Kidney (tissue), 22 donors: ENCODE measurements at places on chromosomes 3 and 15.

DNA sequence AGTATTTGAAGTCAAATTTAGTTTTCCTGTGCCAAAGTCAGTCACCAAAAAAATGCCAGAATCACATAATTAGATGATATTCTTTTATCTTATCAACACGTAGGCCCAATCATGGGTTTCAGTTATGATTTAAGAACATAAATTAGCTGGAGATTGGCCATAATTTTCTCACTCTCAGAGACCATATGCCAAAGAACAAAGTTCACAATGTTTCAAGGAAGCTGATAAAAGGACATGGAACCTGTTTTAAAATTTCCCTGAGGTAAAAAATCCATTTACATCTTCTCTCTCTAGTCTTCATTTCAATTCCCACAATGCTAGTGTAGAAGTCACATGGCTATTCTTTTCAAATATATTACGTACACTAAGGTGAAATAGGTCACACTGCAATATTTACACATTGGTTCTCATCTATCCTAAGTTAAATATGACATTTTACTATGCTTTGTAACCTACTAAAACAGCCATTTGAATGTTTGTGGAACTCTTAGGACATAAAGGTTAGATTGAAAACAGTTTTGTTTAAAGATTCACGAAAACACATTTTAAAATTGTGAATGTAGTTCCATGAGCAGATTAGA is 42.7 kb upstream of the DCUN1D1 start:
- no peak for DNase-seq
- H3K4me1 ChIP-seq = no peaks in the 10 kb centered on the region
- H3K4me3 ChIP-seq = no peak overlapping the region
- peaks cover 12% of the 10 kb centered on the region for H3K36me3 ChIP-seq

- peaks cover 5% of the 10 kb centered on the region for H3K4me1 ChIP-seq
- H3K27ac ChIP-seq = no peak overlapping the region
- H3K27me3 ChIP-seq = peaks cover 6% of the 10 kb centered on the region
These were observed 1.1 kb upstream of the EPHA6 start for GRCh38 chr3:96813134-96813819.

- DNase-seq = no peak
- no peak overlapping the region for H3K27ac ChIP-seq
- peaks cover 2% of the 10 kb centered on the region for H3K4me1 ChIP-seq
These were observed 92.3 kb downstream of the MAGI1 start for GRCh38 chr3:65946438-65946837.

DNA sequence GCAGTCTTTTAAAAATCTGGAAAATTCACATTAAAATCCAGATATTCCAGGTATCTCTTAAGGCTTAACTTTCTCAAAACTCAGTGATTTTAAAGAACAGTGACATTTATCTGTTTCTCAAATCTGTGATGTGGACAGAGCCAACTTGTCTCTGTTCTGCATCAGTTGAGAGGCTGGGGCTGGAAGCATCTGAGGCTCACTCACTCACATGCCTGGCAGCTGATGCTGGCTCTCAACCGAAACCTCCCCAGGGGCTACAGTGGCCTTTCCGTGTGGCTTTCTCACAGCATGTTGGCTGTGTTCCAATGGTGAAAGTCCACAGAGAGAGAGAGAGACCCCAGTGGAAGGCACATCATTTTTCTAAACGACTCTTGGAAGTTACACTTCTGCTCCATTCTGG is 53.5 kb downstream of the CEMIP start:
- no peaks in the 10 kb centered on the region for H3K4me1 ChIP-seq
- no peak overlapping the region for H3K27ac ChIP-seq
- H3K27me3 ChIP-seq = no peaks in the 10 kb centered on the region
- peak; percentile 68 for DNase-seq

- H3K4me1 ChIP-seq = peaks cover 12% of the 10 kb centered on the region
- peak within 1 kb of the TSS; percentile 56 for H3K27ac ChIP-seq
- H3K27me3 ChIP-seq = no peaks in the 10 kb centered on the region
These were observed at the start of the genes LRRC34 and LRRIQ4 for GRCh38 chr3:169812332-169813235. LRRC34 (minus strand) TSS chr3:169812904; CDS start chr3:169812548, 356 bp downstream. LRRIQ4 (plus strand) TSS chr3:169812870; CDS start chr3:169821922, 9,052 bp downstream.

GRCh38 chr3:52230461-52230860 is 5.0 kb upstream of the TLR9 start:
- H3K27ac ChIP-seq = no peak overlapping the region
- peaks cover 19% of the 10 kb centered on the region for H3K36me3 ChIP-seq
- H3K4me3 ChIP-seq = no peak overlapping the region
- no peaks in the 10 kb centered on the region for H3K27me3 ChIP-seq

DNA sequence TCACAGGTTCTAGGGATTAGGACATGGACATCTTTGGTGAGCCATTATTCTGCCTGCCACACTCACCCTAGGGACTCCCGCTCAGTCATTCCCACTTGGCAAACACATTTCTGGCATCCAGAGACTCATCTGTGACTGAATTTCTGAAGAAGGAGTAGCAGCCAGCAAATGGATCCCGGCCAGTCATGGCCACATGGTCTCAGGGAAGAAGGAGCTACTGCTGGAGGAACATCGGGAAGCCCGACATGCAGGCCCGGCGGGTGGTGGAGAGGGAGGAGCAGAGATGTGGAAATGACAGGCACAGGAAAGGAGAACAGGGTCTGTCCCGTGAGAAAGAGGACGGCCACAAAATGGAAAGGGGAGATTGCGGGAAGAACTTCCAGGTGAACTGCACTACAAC is 65.4 kb downstream of the SEMA5B start:
- H3K27ac ChIP-seq = no peak overlapping the region
- H3K36me3 ChIP-seq = no peaks in the 10 kb centered on the region
- H3K27me3 ChIP-seq = no peaks in the 10 kb centered on the region
- no peak overlapping the region for H3K4me3 ChIP-seq

DNA sequence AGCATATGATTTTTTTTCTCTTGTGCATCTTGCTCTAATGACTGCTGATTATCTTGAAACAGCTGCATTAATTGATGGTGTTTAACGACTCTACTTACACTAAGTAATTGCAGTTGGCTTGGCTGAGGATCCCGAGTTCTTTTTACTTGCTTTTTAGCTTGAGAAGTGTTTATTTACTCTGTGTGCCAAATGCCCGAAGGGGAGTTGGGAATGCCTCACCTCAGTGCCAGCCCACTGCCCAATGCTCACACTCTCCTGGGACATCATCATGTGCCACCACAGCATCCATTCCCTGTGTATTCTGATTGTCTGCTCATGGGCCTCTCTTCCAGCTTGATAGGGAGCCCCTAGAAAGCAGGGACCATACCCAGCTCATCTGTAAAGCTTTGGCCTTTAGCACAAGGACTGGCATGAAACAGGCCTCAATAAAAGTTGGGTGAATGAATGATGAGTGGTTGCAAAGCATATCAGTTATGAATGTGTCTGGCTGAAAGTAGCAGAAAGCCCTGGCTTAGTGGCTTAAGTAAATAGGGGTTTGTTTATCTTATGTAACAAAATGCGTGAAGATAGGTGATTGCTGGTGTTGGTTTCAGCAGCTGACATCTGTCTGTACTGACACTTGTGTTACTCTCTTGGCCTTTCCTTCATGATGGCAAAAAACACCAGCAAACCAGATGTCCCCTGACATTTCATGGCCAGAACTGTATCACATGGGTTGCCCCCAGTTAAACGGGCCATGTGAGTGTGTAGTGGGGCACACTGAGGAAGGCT is 8.1 kb downstream of the PXYLP1 start:
- H3K36me3 ChIP-seq = no peaks in the 10 kb centered on the region
- H3K27ac ChIP-seq = no peak overlapping the region
- H3K4me3 ChIP-seq = no peak overlapping the region
- no peaks in the 10 kb centered on the region for H3K27me3 ChIP-seq
- DNase-seq = no peak

- no peak overlapping the region for H3K4me3 ChIP-seq
- no peaks in the 10 kb centered on the region for H3K36me3 ChIP-seq
- no peak overlapping the region for H3K27ac ChIP-seq
- DNase-seq = no peak
These were observed 2.2 kb upstream of the MASP1 start for GRCh38 chr3:187293516-187294430.

DNA sequence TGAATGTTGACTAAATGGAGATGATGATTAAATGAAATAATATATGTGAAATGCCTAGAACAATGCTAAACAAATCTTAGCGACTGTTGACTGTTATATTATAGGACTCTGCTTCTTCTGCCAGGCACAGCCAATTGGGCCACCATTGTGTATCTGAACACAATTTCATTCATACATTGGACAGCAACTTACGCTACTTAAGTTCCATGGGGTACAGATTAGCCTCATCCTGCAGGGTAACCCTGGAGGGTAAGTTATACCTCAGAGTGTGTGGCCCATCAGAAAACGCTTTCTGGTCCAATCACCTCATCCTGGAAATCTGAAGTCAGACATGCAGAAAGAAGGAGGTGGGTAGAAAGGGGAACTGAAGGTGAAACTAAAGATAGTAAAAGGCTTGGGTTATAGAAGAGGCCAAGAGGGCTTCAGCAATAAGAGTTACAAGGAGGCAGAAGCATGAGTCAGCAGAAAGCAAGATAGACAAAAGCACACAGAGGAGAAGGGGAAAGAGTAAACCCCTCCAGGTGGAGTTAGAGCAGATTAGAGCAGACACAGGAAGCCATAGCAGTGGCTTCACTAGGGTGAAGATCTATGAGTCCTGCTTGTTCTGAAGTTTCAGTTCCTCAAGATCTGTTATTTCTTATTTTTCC is 119.3 kb upstream of the SLC24A5 start:
- H3K4me3 ChIP-seq = no peak overlapping the region
- no peak overlapping the region for H3K27ac ChIP-seq
- no peaks in the 10 kb centered on the region for H3K36me3 ChIP-seq
- peaks cover 6% of the 10 kb centered on the region for H3K4me1 ChIP-seq

DNA sequence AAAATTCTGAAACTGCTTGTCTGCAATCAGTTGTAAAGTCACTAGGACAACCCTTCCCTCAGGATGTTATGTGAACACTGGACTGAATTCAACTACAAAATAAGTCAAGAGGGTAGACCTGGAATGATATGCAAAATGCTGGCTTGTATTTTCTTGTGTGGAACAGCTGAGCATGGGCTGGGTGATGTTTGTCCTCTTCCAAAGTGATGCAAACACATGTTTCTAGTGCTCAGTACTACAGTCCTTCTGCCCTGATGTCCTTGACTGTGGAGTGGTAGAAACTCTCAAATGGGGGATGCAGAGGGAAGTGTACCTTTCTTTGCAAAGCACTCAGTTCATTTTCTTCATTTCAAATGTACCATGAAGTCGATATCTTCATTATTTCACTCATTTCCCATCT is 258.6 kb downstream of the THSD4 start:
- no peaks in the 10 kb centered on the region for H3K36me3 ChIP-seq
- DNase-seq = no peak
- H3K4me3 ChIP-seq = no peak overlapping the region
- H3K27ac ChIP-seq = peak overlapping the region; percentile 40

DNA sequence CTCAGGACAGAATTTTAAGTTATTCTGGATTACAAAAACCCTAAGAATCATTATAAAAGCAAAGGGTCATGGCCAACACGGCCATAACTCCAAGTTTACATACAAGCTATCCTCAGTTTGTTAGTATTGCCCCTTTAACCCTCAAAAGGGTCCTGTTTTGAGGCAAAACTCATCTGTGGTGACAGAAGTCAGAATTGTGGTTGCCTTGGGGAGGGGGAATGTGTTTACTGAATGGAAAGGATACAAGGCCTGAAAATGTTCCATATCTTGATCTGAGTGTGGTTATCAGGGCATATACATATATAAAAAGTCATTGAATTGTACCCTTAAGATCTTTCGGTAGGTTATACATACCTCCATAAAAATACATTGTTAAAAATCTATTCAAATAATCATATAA is 2.1 kb downstream of the SFMBT1 start:
- no peak overlapping the region for H3K27ac ChIP-seq
- no peaks in the 10 kb centered on the region for H3K36me3 ChIP-seq
- peaks cover 13% of the 10 kb centered on the region for H3K4me1 ChIP-seq

GRCh38 chr15:87349181-87349580 is 907.4 kb downstream of the NTRK3 start:
- DNase-seq = no peak
- H3K27me3 ChIP-seq = no peaks in the 10 kb centered on the region
- H3K36me3 ChIP-seq = no peaks in the 10 kb centered on the region
- H3K4me3 ChIP-seq = no peak overlapping the region

- H3K27me3 ChIP-seq = no peaks in the 10 kb centered on the region
- no peak overlapping the region for H3K27ac ChIP-seq
- H3K4me1 ChIP-seq = no peaks in the 10 kb centered on the region
These were observed 15.5 kb upstream of the GPR160 start for GRCh38 chr3:170022336-170022735.

DNA sequence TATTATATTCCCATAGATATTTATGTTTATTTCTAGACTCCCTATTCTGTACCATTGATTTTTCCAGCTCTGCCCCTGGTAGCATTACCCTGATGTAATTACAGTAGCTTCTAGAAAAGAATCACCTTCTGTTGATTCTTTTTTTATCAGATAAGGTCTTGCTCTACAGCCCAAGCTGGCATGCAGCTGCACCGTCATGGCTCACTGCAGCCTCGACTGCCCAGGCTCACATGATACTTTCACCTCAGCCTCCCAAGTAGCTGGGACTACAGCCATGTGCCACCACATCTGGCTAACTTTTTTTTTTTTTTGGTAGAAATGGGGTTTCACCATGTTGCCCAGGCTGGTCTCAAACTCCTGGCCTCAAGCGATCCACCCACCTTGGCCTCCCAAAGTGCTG is 41.8 kb downstream of the SLC24A1 start:
- H3K4me1 ChIP-seq = no peaks in the 10 kb centered on the region
- H3K27ac ChIP-seq = no peak overlapping the region
- no peaks in the 10 kb centered on the region for H3K36me3 ChIP-seq
- H3K4me3 ChIP-seq = no peak overlapping the region

- H3K4me3 ChIP-seq = no peak overlapping the region
- H3K36me3 ChIP-seq = no peaks in the 10 kb centered on the region
- no peak for DNase-seq
These were observed 420.3 kb upstream of the CFAP20DC start for GRCh38 chr3:59469948-59470723.

DNA sequence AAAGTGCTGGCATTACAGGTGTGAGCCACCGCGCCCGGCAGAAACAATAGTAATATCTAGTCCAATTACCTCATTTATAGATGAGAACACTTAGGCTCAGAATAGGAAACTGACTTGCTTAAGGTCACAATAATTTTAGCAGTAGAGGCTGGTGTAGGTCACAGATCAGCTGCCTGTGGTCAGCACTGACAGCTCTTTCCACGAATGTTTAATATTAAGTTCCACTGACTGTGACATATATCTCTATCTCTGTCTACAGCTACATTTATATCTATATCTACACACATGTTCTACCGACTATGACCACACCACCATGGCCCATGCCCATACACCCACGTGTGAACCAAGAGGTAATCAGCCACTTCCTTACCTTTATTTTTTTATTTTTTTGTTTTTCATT is 40.2 kb upstream of the DLG1 start:
- no peaks in the 10 kb centered on the region for H3K4me1 ChIP-seq
- H3K27me3 ChIP-seq = no peaks in the 10 kb centered on the region
- no peak overlapping the region for H3K27ac ChIP-seq
- no peak for DNase-seq
- H3K36me3 ChIP-seq = no peaks in the 10 kb centered on the region

DNA sequence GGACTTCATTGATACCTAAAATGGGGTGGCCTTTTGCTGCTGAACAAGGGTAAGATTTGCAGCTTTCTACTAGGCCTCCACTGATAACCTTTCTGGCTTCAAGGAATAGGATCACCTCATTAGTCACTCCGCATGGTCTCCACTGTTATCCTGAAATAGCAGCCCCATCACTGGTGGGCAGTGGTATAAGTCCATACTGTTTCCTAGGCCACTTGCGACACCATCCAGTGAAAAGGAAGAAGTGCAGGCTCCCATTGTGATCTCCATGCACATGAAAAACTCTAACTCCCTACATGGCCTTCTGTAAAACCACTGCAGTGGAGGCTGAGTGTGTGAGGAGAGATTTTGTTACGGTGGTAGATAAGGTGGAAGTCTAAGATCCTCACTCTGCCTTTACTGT is 1455.9 kb downstream of the SI start:
- no peak for DNase-seq
- H3K36me3 ChIP-seq = no peaks in the 10 kb centered on the region
- no peaks in the 10 kb centered on the region for H3K4me1 ChIP-seq
- H3K27ac ChIP-seq = no peak overlapping the region
